CD4-positive, alpha-beta T cell treated with Interleukin-12 subunit alpha and Interleukin-12 subunit beta, for 1 hour (primary cell): ENCODE measurements at places on chromosomes 4 and X.

DNA sequence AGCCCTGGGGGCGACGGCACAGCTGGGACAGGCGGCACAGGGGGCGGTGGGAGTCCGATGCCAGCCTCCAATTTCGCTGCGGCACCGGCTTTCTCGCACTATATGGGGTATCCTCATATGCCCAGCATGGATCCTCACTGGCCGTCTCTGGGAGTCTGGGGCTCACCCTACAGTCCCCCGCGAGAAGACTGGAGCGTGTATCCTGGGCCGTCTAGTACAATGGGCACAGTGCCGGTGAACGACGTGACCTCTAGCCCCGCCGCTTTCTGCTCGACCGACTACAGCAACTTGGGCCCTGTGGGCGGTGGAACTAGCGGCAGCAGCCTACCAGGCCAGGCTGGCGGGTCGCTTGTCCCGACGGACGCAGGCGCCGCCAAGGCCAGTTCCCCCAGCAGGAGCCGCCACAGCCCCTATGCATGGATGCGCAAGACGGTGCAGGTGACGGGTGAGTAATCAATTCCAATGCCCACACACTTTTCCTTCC is 500 bp downstream of the CDX4 start:
- no peak for DNase-seq

GRCh38 chr4:172998527-172999469 is 169.8 kb upstream of the GALNT7 start:
- no peak for DNase-seq

- DNase-seq, result peak; percentile 2
Measured at GRCh38 chrX:19225909-19226308, 103.6 kb upstream of the ADGRG2 start.

- DNase-seq, result no peak
Measured at GRCh38 chr4:122703868-122704267, 28.6 kb upstream of the BBS12 start.

- DNase-seq, result no peak
Measured at GRCh38 chrX:153408871-153409351, 2.4 kb upstream of the ZFP92 start.
